ENCODE measurements at places on chromosomes 6 and 20.

GRCh38 chr20:64139199-64140060 lies 24.8 kb upstream of the MYT1 start:
- DNase-seq, result no peak

DNA sequence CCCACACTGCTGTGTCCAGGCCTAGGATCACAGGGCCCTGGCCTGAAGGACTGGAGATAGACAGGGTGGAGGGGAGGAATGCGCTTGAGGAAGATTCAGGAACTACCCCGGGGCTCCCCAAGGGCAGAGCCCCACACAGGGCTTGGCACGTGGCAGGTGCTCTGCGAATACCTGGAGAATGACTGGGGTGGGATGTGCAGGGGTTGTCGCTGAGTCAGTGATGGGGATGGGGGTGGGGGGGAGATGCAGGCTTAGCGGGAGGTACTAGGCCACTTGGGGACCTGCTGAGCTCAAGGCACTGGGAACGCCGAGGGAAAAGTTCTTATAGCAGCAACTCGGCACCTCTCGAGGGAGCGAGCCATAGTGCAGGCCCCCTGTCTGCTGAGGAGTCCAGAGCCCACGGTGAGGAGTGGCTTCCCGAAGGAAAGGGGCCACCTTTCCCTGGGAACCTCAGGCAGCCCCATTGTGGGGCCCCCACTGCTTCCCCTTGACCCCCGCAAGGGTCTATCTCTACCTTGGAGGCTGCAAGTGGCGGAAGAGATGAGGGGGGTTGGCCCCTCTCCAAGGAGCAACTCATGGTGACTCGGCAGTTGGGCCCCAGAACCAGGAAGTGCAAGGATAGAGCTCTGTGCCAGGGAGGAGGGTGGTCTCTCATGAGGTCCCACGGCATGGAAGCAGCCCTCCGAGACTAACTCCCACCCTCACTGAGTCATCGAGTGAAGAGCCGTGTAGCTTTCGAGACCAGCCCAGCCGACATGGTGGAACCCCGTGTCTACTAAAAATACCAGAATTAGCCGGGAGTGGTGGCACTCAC lies 33.1 kb downstream of the SRC start:
- no peak for DNase-seq

- DNase-seq, result no peak
Measured at GRCh38 chr20:17825252-17825959, 125.6 kb downstream of the BANF2 start.

GRCh38 chr6:142300758-142301650 lies 803 bp upstream of the ADGRG6 start:
- DNase-seq, result no peak

GRCh38 chr6:652865-653264 lies 4.0 kb downstream of the HUS1B start:
- no peak for DNase-seq

- DNase-seq, result no peak
Measured at GRCh38 chr20:731891-732560, 36.3 kb downstream of the SLC52A3 start.

DNA sequence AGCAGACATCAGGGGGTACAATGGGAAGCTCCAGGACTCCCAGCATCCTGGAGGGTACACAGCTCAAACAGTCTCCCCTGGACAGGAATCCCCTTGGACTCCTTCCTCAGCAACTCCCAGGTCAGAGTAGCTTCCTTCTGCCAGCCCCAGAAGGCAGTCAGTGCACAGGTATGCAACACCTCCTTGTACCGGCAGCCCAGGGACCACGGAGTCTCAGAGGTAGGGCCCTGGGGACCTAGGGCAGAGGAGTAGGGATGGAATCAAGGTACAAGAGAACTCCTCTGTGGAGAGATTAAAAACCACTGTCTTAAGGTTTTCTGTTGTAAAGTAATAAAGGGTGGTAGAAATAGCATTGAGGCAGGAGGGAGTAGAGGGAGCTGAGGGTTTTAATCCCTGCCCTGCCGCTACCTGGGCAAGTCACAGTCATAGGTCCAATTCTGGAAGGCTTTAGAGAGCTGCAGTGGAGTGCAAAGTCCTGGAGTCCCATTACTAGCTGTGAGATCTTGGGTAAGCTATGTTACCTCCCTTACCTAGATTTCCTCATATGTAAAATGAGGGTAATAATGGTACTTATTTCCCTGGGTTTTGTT lies 7.5 kb downstream of the TP53TG5 start:
- no peak for DNase-seq

- DNase-seq, result no peak
Measured at GRCh38 chr20:9235518-9235917, 166.6 kb downstream of the PLCB4 start.

GRCh38 chr6:166286839-166287271 lies 21.3 kb downstream of the PRR18 start:
- DNase-seq, result no peak

GRCh38 chr20:2771631-2772080 lies 28.8 kb downstream of the CPXM1 start:
- no peak for DNase-seq

DNA sequence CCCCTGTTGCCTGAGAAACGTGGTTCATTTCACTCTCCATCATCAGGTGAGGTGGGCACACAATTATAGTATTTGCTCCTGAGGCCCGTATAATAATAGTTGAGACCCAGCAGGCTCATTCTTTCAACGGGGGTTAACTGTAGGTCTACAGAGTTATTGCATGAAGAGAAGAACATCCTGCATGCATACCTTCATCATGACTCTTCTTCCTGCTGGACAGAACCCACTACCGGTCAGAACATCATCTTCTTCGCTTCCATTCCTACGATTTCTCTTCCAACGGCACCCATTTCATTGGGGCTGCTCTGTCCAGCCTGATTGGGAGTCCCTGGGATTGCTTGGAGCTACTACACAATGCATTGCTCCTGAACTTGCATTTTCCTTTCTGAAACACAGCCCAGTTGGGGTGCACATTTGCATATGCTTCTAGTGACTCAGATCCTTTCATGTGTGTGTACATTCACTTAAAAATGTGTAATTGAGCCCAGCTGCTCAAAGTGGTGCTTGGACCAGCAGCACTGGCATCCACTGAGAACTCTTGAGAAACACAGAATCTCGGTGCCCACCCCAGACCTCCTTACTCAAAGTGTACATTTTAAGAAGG lies 57.4 kb downstream of the SLC24A3 start:
- DNase-seq, result no peak

DNA sequence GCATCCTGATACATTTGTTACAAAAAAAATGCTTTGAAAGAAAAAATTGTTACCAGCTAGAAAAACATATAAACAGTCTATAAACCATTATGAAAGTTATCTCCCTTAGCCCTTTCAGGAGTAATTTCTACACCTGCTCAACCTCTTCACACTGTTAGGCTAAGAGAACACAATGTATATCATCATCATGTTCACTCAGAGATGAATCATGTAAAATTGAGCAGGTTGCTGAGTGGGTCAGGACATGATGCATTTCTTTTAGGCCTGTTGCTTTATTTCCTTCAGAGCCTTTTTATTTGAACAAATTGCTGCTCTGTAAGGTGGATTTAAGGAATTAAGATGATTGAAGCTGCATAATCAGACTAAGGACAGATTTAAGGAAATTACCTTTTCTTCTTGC lies 531.3 kb upstream of the MAN1A1 start:
- DNase-seq, result no peak

DNA sequence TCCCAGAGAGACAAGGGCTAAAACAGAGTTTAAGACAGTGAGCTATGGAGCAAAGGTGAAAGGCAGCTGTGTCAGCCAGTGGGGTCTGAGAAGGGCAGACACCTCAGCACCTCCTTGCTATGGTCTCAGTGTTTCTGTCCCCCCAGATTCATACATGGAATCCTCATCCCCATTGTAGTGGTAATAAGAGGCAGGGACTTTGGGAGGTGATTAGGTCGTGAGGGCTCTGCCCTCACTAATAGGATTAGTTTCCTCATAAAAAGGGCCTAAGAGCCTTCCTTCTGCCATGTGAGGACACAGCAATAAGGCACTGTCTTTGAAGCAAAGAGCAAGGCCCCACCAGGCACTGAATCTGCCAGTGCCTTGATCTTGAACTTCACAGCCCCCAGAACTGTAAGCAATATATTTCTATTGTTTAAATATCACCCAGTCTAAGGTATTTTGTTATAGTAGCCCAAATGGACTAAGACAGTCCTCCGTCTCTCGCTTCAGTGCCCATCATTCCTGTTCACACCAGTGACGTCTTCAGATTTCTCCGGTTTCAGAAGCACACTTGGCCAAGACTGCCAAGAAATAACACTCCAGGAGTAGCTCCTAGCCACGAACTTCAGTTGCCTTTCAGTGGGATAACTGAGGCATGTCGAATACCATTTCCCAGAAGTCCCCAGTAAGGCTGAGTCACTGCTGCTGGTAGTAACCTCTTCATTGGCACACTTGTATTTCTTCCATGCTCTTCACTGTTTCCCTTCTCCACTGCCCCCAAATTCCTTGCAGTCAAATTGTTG lies 32.8 kb downstream of the SLC13A3 start:
- no peak for DNase-seq

DNA sequence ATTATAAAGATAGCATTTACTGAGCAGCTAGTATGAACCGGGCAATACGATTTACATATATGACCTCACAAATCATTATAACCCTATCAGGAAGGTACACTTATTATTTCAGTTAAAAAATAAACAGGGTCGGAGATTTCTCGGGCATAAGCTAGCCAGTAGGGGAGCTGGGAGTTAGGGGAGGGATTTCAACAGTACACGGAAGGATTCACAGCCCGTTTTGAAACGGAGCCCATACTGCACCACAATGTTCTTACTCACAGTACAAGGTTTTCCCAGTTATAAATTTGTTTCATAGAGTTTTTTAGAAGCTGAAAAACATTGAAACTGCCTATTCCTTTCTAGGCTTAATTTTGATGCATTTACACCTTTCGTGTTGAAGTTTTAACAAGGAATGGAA lies 607.1 kb downstream of the HDGFL1 start:
- no peak for DNase-seq

DNA sequence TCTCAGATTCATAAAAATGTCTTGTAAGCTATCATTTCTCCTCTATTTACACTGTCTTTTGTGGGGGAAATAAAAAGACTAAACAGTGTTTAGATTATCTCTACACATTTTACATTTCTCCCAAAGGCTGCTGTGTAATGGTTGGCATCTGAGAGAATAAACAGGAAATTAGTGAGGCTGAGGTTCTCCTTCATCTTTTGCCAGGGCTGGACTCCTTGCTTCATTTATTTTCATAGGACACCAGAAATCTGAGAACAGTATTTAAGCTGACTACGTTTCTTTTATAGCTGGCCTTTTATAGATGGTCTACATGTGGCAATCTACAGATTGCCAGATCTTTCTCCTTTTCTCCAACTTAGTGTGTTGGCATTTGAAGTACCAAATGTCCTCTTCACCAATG lies 41.5 kb downstream of the PLCB4 start:
- no peak for DNase-seq

- DNase-seq, result no peak
Measured at GRCh38 chr6:39073471-39074355, 25.1 kb downstream of the GLP1R start.

DNA sequence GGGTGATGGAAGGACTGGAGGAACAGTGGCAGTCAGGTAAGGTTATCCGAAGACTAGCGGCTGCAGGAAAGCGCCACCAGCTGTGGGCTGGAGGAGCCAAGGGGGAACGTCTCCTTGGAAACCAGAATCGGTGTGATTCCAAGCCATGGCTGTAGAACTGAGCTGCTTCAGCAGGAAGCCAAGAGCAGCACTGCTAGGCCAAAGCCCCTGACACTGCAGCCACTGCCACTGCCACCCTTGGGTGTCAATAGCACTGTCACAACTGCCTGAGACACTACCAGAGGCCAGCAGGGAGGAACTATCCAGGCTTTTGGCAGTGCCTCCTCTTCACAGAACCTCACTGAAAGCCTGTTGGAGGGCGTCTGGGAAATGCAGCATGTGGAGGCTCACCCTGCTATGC lies 289.6 kb upstream of the SUPT3H start:
- no peak for DNase-seq

GRCh38 chr6:39054577-39055142 lies 6.1 kb downstream of the GLP1R start:
- DNase-seq, result no peak

DNA sequence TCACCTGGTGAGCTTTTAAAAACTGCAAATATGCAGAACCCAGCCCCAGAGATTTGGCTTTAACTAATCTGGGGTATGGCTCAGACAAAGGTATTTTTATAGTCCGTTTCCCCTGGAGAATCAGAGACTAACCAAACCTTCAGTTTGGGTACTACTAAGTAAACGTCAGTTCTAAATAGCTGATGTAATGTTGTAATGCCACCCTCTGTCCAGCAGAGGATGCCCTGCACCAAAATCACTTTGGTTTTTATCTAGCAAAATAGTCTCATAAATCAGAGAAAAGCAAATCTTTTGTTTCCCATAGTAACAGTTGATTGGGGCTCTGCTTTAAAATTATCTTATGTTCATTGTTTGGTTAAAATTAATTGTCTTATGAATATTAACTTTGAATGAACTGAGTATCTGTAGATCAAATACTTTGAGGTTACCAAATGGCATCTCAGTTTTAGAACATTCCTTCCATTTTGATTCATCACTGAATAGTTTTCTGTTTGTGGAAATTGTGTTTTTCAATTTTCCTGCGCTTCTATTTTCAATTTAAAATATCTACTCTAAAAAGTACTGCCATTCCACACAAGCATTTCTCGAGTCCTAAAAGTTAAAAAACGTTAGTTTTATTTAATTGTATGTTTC lies 278.3 kb upstream of the PLCB4 start:
- no peak for DNase-seq

GRCh38 chr6:140445474-140446004 lies 1071.1 kb upstream of the CITED2 start:
- DNase-seq, result no peak

- DNase-seq, result no peak
Measured at GRCh38 chr20:6605055-6605935, 162.2 kb upstream of the BMP2 start.

GRCh38 chr6:78670802-78671201 lies 196.5 kb upstream of the IRAK1BP1 start:
- no peak for DNase-seq

DNA sequence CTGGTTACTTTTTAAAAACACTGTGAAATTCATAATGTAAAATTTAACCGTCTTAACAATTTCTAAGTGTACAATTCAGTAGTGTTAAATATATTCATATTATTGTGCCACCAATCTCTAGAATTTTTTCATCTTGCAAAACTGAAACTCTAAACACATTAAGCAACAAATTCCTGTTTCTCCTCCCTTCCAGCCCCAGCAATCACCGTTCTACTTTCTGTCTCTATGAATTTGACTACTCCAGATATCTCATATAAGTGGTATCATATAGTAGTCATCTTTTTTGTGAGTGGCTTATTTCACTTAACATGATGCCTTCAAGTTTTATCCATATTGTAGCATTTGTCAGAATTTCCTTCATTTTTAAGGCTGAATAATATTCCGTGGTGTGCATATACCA lies 44.7 kb downstream of the RSPH3 start:
- DNase-seq, result no peak

- DNase-seq, result no peak
Measured at GRCh38 chr6:158837684-158838625, 18.8 kb upstream of the EZR start.

GRCh38 chr6:121592261-121592935 lies 157.0 kb downstream of the GJA1 start:
- DNase-seq, result no peak
